ENCODE measurements at places on chromosomes 3 and 15.
A peak's percentile ranks its signal among the peaks of the same experiment; 100 is the strongest.

GRCh38 chr3:169327546-169328356 lies 335.8 kb downstream of the MECOM start:
- DNase-seq = no peak

- no peak for DNase-seq
These were observed 42.7 kb upstream of the AP4E1 start for GRCh38 chr15:50865515-50866353.

DNA sequence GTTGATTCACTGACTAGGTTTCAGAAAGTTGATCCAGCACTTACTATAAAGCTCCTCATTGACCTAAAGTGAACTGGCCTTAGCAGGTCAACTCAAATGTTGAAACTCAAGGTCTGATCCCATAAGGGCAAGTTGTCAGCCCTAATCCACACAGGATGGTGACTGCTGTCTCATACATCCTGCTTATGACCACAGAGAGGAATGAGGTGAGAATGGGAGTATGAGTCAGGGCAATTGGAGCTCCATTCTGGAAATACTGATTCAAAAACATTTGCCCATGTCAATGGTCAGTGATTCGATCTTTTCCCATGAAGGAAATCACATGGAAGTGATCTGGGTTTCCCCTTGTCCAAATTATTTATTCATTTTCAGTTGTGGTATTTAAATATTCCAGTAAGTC lies 78.7 kb downstream of the ZNF385D start:
- no peak for DNase-seq

- DNase-seq = no peak
These were observed 56.1 kb downstream of the CRTC3 start for GRCh38 chr15:90585863-90586262.

- DNase-seq = peak; percentile 58
These were observed 6.5 kb upstream of the PLSCR1 start for GRCh38 chr3:146550743-146551510.

- no peak for DNase-seq
These were observed 29.6 kb upstream of the IFT57 start for GRCh38 chr3:108251844-108252243.

GRCh38 chr3:143668385-143668784 lies 179.9 kb downstream of the SLC9A9 start:
- no peak for DNase-seq

DNA sequence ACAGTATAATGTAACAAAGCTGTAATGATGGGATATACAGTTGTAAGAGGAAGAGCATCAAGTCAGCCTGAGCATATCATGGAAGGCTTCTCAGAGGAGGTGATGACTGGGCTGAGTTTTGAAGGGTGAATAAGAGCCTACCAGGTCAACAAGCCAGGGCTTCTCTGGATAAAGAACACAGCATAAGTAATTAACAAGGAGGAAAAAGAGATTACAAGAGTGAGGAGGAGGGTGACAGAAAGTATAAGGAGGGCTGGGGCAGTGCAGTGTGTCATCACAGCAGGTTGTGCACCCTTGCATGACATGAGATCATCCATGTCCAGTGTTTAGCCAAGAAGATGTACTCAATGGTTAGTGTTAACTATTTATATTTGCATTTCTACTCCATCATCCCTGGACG lies 16.9 kb upstream of the SPATA12 start:
- DNase-seq = no peak

- peak; percentile 49 for DNase-seq
These were observed 9.2 kb downstream of the FAM162A start for GRCh38 chr3:122392868-122393844.

GRCh38 chr3:137065381-137065780 lies 107.6 kb downstream of the IL20RB start:
- no peak for DNase-seq

- DNase-seq = no peak
These were observed 693.1 kb upstream of the NECTIN3 start for GRCh38 chr3:110378481-110378880.

GRCh38 chr15:52680041-52680391 lies 828 bp upstream of the ATOSA start:
- DNase-seq = no peak

DNA sequence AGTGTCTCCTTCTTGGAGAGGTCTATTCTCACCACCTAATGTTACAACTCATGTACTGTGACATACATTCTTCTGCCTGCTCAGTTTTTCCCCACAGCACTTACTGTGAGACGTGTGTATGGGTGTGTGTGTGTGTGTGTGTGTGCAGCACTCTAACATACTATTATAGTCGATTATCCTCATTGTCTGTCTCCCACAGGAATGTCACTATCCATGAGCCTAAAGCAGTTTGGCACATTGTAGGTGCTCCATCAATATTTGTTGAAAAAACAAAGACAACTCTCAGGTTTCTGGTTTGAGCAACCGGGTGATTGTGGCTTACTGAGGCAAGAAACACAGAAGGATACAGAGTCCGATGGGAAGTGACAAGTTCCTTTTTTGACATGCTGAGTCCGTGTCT lies 8.6 kb upstream of the ZNF148 start:
- no peak for DNase-seq

GRCh38 chr3:45272828-45273470 lies 46.9 kb upstream of the TMEM158 start:
- DNase-seq = no peak

GRCh38 chr15:31081588-31082250 lies 19.8 kb downstream of the TRPM1 start:
- DNase-seq = no peak

- DNase-seq = no peak
These were observed 33.5 kb downstream of the HMCES start for GRCh38 chr3:129312021-129312639.

DNA sequence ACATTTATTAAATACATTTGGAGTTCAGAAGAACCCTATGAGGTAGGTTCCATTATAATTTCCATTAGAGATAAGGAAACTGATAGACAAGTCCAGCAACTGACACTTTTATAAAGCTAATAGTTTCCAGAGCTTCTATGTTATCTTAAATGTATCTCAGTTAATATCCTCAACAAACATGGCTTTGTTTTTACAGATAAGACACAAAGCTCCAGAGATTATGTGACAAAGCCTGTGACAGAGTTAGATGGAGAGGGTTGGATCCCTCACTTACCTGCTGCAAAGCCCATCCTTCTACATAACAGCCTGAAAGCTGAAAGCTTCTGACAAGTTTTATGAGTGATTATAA lies 473 bp upstream of the COMMD2 start:
- no peak for DNase-seq

DNA sequence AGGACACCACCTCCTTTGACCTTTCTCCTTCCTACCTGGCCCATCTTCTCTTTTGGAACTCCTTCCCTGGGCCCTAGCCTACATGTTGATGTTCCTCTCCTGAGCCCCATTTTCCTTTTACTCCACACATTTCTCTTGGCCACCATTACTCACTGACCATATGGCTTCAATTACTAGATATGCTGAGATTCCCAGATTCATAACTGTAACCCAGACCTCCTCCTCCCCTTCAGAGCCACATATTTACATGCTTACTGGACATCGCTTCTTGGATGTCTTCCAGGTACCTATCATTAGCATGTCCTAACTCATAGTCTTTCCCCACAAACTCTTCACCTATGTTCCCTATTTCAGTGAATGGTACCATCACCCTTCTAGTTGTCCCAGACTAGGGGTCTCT lies 24.4 kb upstream of the TRIM59 start:
- no peak for DNase-seq

DNA sequence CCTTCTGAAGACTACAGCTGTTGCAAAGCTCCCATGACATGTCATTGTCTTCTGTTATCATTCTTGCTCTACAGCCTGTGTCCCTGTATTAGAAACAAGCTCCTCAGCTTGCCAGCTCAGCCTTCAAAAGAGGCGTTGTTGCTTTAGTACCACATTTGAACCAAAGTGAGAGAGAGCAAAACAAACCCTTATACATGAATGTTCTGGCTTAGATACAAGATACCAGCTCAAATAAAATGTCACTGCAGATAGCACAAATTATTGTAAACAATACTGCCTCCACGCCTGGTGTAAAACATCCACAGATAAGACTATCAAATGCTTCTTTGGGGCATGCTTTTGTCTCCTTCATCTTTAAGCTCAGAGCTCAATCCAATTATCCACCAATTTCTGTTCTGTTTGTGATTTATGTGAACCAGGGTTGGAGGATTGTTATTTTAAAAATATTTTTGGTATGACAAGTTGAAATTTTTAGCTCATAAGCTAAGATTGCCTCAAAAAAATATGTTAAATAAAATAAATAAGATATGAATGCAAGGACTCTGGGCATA lies 403.6 kb upstream of the CDIN1 start:
- no peak for DNase-seq

DNA sequence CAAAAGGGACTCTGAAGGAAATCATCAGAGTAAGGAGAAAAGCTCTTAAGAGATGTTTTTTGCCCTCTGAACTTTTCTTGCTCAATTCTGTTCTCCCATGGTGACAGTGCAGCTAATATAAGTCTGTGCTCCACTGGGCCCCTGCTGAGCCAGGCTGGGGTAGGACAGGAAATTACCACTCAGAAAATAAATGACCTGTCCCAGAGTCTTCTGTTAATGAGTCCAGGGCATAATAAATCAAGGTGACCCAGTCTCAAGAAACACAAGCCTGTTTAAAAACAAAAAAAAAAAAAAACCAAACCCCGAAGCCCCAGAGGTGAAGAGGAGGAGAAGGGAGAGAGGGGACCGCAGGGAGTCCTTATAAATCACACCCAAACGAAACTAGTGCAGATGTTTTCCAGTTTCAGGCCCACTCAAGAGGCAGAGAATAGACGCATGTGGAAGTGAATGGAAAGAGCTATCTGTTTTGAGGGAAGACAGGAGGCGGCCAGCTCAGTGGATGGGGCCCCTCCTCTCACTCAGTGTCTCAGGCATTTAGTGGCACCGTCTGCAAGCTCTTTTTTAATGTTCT lies 59.8 kb upstream of the BOC start:
- DNase-seq = no peak

GRCh38 chr3:100850701-100851100 lies 141.4 kb downstream of the TFG start:
- no peak for DNase-seq

DNA sequence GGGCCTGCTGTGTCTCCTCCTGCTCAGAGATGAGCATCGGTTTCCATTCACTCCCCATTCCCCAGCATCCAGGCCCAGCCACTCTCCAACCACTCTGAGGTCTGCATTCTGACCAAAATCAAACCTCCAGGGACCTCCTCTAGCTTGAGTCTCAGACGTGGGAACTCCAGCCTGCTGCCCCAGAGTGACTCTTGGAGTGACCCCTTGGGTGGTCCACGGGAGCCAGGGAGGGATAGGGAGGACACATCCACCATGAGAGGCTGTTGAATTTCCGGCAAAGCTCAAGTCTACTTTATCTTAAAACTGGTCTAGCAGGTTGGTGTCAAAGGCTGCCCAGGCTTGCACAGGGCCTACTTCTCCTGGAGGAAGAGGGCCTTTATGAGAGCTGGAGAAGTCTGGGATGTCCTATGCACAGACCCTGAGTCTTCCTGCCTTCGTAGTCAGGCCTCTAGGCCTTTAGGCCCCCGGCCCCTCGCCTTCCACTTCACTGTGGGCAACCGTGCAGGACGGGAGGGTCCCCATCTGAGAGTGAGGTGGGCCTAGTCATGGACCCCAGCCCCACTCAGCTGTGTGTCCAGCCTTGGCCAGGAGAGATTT lies 8.9 kb downstream of the CISH start:
- DNase-seq = no peak

DNA sequence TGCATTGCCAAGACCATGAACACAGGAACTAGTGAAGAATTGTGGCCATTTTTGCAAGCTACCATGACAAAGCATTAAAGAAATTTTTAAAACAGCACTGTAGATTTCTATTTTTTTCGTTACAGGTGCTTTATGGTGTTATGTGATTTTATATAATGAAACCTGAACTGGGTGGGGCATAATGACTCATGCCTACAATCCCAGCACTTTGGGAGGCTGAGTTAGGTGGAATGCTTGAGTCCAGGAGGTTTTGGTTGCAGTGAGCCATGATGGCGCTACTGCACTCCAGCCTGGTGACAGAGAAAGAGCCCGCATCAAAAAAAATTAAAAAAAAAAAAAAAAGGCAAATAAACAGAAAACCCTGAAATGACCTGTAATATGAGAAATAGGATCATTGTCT lies 846.7 kb downstream of the EPHA3 start:
- DNase-seq = no peak

DNA sequence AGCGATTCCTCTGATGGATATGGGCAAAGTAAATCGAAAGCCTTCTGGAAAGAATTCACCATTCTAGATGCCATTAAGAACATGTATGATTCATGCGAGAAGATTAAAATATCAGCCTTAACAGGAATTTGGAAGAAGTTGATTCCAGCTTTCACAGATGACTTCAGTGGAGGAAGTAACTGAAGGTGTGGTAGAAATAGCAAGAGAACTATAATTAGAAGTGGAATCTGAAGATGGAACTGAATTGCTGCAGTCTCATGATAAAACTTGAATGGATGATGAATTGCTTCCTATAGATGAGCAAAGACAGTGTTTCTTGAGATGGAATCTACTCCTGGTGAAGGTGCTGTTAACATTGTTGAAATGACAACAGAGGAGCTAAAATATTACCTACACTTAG lies 30.1 kb upstream of the TBC1D23 start:
- DNase-seq = no peak

DNA sequence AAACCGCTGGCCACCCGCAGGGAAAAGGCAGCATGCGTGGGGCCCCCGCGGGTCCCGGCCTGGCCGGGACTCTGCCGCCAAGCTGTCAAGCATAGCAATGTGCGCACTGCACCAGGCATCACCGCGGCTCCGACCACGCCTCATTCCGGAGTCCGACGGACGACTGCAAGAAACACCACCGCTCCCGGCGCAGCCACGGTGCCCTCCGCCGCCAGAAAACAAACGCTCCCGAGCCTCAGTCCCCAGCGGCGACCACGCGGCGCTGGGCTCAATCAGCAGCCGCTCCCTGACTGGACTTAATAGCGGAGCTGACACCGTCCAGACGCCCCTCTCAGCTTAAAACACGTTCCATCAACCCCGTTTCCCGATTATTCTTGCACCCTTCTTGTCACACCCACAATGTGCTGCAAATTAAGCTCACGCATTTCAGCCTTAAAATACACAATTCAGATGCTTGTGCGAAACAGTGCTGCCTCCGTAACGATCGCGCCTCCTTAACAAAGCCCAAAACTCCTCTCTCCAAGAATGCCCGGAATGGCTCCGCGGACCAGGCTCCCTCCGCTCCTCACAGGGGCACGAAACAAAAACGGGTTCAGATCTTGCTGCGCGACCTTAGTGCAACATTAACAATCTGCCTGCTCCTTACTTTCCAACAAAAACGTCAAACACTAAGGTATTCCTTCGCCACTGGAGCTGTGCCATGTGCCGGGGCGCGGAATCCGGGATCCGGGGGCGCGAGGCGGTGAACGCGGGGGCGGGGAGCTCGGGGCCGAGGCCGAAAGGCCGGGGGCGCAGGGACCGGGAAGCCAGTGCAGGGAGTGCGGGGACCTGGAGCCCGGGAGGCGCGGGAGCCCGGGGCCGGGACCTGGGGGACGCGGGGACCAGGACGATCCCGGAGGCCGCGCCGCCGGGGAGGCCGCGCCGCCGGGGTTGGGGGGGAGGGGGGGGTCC lies 655 bp downstream of the CYFIP1 start:
- peak; percentile 49 for DNase-seq

DNA sequence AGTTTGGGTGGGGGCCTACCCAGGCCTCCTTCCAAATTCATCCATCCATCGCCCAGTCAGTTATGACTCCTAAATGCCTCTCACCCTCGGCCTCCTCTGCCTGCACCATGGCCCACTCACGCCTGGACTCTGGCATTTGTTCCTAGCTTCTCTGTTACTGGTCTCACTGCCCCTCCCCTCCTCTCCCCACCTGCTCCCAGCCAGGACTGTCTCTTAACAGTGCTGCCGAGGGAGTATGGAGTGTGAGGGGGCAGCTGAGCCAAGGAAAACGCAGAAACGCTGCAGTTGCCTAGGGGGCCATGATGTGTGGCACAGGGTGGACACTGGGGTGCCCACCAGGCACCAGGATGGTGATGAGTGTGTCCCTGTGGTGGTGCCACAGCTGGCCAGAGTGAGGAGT lies 3.1 kb downstream of the RCCD1 start:
- no peak for DNase-seq

All from activated CD4-positive, alpha-beta T cell treated with anti-CD3 and anti-CD28 coated beads, Interleukin-2, amount 50 U/mL, for 16 hours (primary cell).